Stimulated activated CD8-positive, alpha-beta memory T cell treated with anti-CD3 and anti-CD28 coated beads, Interleukin-2, amount 100 ng/mL, for 48 hours (primary cell): ENCODE measurements at places on chromosomes 7 and 10.

- no peak for DNase-seq
Observed at GRCh38 chr7:141541375-141541774, 9.8 kb upstream of the AGK start.

GRCh38 chr7:110898516-110898915, 192.4 kb upstream of the LRRN3 start:
- DNase-seq: no peak

DNA sequence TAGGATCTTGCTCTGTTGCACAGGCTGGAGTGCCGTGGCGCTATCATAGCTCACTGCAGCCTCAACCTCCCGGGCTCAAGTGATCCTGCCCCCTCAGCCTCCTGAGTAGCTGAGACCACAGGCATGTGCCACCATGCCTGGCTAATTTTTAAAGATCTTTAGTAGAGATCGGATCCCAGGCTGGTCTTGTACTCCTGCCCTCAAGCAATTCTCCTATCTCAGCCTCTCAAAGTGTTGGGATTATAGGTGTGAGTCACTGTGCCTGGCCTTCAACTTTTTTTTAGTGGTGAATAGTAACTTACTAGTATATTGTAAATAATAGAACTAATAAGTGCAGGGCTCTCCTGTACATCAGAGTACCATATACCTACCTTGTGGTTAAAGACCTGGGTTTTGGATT, 52.1 kb upstream of the LMTK2 start:
- DNase-seq: no peak

GRCh38 chr7:4712281-4713182, 30.4 kb downstream of the FOXK1 start:
- DNase-seq: no peak

GRCh38 chr7:68573271-68574005, 1024.8 kb upstream of the AUTS2 start:
- no peak for DNase-seq

- no peak for DNase-seq
Observed at GRCh38 chr10:47335906-47336305, 12.3 kb upstream of the RBP3 start.

DNA sequence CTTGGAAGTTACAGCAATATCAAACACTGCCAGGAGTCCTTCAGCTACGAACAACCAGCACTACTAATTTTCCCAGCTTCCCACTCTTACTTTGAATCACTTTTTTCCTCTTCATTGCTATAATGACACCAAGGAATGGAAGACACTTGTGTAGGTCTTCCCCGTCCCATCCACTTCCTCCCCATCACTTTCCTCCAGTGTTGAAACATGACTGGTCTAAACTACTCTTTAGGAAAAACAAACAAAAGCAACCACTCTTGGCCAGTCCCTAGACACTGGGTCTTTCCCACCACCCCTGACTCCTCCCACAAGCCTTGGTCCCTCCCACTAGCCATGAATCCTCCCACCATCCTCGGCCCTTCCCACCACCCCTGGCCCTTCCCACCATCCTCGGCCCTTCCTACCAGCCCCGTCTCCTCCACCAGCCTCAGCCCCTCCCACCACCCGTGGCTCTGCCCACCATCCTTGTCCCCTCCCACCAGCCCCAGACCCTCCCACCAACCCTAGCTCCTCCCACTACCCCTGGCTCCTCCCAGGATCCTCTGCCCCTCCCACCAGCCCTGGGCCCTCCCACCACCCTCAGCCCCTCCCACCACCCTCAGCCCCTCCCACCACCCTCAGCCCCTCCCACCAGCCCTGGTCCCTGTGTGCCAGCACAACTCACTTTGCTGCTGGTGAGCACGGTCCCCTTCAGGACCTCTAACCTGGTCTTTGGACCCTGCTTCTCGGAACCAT, 68.5 kb downstream of the CXCL12 start:
- peak; percentile 16 for DNase-seq

DNA sequence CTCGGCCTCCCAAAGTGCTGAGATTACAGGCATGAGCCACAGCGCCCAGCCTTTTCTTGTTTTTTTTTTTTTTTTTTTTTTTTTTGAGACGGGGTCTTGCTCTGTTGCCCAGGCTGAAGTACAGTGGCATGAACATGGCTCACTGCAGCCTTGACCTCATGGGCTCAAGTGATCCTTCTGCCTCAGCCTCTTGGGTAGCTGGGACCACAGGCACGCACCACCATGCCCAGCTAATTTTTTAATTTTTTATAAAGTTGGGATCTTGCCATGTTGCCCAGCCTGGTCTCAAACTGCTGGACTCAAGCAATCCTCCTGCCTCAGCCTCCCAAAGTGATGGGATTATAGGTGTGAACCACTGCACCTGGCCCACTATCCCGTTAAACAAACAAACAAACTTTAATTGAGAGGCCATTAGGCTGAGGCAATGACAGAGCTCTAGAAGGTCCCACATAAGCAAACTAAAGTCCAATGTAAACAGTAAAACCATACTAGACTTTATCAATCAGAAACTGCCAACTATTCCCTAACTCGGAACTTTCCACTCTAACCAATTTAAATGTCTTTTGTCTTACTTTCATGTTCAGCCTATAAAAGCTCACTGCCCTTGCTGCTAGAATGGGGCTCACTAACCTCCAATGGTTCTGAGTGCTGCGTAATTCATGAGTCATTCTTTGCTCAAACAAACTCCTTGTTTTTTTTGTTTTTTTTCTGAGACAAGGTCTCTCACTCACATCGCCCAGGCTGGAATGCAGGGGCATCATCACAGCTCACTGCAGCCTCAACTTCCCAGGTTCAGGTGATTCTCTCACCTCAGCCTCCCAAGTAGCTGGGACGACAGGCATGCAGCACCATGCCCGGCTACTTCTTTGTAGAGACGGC, 1.9 kb downstream of the DHX32 start:
- DNase-seq: no peak

DNA sequence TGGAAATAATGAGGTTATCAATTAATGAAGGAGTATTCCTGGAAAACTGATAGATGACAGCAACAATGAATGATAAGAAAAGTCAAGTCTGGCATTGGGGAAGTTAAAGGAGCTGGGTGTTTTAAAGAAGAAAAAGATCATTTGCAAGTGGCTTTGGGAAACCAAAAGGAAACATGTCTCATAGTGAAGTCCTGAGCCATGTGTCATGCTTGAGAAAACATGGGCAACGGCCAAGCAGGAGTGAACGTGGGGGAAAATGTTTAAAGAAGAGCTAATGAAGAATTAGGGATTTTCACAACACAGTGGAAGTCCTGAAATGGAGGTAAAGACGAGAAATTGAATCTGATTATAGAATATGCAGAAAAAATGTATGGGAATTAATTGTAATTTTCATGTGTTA, 1383.2 kb upstream of the CELF2 start:
- DNase-seq: no peak

- DNase-seq: no peak
Observed at GRCh38 chr7:119640861-119641260, 632.1 kb upstream of the KCND2 start.

GRCh38 chr7:98398567-98399372, 2.1 kb downstream of the BAIAP2L1 start:
- DNase-seq: no peak

GRCh38 chr10:104052431-104052830, 33.2 kb downstream of the COL17A1 start:
- no peak for DNase-seq

DNA sequence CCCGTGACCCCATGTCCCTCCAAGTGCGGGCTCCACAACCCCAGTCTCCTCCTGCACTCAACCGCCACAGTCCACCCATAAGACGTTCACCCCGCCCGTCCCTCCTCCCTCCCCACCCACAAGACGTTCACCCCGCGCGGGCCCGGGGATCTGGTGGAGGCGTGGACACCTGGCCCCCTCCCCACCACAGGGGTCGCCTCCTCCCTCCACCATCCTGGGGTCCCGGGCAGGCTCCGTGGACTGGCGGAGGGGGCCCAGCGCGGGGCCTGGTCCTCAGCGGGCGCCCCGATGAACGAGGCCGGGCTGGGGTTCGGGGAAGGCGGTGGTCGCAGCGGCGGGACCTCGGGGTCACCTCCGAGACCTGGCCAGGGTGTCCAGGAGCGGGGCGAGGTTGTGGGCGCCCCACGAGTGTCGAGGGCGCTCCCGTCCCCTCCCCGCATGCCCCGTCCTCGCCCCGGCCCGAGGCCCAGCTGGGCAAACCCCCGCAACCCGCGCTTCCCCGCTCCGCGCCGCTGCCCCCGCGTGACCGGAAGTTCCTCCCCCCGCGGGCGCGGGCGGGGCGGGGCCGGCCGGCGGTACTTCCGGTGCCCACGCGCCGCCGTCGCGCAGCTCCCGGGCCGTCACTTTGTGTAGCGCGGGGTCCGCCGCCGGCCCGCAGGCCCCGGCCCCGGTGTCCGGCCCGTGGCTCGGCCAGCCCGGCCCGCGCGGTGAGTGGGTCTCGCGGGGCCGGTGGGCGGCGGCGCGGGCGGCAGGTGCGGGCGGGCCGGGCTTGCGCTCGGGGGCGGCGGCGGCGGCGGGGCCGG, at the start of gene ZNF316:
Gene ZNF316, plus strand, starts transcription at position 578 of the 803 bp plus-strand sequence. CDS start 5,092 bp downstream, outside the sequence.
- DNase-seq: peak; percentile 43

DNA sequence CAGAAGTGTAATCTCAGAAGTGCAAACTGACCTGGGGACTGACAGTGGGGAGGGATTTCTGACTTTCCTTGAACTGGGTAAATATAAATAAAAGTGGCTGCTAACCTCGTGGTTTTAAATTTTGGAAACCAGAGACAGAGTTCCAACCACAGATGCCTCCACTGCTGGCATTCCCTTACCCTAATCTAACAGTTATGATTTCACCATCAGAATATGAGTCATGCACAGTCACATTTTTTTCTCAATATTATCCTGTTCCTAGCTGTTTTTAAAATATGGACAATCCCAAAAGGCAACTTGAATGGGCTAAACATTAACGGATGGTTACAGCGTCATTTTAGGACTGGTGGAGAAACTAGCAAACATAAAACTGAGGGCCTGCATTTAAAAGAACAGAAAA, 264.3 kb upstream of the INHBA start:
- no peak for DNase-seq

DNA sequence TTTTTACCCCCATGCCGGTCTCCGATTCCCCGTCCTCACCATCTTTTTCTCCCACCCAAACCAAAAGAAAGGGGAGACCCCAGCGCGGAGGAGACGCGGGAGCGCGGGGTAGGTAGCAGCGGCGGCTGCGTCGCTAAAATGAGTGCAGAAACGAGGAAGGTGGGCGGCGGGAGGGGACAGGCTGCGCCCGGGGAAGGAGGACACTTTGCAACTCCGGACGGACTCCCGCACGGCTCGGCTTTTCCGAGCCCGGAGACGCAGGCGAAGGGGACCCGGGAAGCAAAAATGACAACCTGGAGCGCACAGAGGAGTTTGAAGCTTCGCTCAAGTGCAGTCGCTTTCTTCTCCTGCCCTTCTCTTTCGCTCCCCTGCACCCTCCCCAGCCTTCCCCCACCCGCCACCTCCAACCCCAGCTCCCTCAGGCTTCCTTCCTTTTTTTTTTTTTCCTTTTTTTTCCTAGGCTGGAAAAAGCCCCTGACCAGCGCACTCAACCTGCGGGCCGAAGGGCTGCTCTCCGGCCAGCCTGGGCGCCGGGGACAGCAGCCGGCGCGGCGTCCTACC, 453 bp downstream of the SFMBT2 start:
- no peak for DNase-seq

- no peak for DNase-seq
Observed at GRCh38 chr10:14478604-14479003, 147.9 kb upstream of the FRMD4A start.

DNA sequence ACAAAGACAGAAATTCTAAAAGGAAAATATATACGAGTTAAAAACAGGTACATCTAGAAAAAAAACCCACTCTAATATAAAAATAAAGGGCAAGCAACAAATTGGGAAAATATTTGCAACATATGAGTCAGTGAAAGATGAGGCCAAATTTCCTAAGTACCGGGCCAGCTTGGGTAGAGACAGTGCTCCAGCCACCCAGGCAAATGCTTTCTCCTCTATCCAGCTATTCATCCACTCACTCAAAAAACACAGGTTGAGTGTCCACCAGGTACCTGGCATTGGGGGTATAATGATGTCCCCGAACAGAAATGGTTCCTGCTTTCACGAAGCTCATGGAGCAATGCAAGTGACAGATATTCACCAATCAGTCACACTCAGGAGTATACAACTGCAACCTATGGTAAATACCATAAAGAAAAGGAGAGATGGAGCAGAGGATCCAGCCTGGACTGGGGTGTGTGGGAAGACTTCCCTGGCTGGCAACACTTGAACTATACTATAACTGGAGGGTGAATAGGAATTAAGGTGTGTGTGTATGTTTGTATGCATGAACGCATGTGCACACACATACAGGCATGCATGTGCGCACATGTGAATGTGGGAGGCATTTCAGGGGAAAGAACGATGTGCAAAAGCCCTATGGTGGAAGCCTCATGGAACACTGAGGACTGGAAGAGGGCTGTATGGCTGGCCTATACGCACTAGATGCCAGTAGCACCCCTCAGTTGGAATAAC, 2.3 kb downstream of the ARHGAP22 start:
- DNase-seq: no peak

DNA sequence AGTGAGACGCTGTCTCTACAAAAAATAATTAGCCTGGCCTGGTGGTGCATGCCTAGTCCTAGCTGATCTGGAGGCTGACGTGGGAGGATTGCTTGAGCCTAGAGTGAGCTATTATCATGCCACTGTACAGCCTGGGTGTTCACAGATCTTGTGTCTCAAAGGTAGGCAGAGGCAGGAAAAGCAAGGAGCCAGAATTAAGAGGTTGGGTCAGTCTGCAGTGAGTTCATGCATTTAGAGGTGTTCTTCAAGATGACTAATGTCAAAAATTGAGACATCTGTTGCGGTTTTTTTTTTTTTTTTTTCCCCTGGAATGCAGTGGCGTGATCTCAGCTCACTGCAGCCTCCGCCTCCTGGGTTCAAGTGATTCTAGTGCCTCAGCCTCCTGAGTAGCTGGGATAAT, 5.4 kb downstream of the PPIA start:
- no peak for DNase-seq

- DNase-seq: no peak
Observed at GRCh38 chr10:127908106-127908958, 1.4 kb downstream of the PTPRE start.
